ENCODE measurements at places on chromosomes 2 and 18.

DNA sequence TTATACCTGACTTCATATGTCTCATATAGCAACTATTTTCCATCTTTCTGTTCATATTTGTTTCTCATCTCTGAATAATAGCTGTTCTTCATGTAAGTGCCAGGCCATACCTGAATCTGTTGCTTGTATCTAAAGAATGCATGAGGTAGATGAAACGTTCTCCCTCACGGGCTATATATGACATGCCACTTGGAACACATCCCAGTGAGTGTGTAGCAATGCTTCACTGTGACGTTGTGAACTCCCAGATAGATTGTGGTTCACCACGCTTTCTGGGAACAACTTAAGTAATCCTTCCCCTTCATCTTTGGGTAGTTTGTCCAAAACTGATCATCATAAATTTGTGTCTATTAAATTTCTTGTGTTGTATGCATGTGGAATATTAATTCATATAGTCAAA, 60.1 kb downstream of the RDH14 start:
- no peak for DNase-seq

- no peak for DNase-seq
Observed at GRCh38 chr2:172093416-172094293, 8.3 kb downstream of the DLX1 start.

DNA sequence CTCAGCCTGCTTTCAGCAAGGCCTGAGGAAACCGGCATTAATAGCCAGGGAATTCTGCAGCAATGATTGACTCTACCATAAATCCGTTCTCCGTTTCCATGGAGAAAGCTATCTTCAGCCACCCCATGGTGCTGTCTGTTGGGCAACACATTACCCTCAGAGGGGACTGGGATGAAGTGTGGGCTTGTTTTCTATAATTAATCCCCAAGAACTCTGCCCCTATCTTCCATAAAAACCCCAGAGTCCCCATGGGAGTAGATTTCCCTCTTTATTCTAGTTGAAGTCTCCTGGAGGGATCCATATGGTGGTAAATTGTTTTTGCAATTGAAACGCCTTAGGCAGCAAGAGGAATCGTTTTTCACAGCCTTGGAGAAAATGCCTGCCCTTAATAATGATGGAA, 9.2 kb downstream of the G6PC2 start:
- DNase-seq = no peak

GRCh38 chr2:136286423-136286822, 168.5 kb upstream of the CXCR4 start:
- DNase-seq = no peak

DNA sequence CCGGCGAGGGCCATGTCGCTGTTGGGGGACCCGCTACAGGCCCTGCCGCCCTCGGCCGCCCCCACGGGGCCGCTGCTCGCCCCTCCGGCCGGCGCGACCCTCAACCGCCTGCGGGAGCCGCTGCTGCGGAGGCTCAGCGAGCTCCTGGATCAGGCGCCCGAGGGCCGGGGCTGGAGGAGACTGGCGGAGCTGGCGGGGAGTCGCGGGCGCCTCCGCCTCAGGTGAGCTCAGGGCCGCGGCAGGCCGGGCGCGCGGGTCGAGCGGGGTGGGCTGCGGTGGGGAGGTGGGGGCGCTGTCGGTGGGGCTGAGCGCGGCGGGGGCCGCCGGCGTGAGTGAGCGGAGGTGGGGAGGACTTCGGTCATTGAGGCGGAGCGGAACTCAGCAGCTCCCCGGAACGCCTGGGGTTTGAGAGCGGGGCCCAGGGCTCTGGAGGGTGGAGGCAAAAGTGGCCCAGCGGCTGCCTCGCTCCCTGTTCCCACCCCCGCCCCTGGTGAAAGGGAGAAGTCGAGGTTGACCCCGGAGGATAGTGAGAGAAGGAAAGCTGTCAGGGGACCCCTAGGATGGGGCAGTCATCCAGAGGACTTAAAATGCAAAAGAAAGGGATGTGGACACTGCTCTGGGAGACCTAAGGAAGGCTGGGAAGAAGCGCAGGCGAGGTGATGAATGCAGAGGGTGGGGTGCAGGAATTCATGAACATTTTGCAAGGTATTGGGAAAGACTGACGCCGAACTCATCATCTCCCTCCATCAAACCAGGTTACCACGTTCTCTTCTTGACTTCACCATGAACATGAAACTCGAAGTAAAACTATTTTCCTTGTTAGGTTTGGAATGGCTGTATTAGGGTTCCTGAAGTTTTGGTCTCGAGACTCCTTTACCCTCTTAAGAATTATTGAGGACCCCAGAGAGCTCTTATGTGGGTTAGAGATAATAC, 633 bp downstream of the MALT1 start:
- no peak for DNase-seq

GRCh38 chr2:54955358-54956110, 94.7 kb downstream of the RTN4 start:
- no peak for DNase-seq

- no peak for DNase-seq
Observed at GRCh38 chr2:85156153-85156552, 23.0 kb downstream of the TCF7L1 start.

DNA sequence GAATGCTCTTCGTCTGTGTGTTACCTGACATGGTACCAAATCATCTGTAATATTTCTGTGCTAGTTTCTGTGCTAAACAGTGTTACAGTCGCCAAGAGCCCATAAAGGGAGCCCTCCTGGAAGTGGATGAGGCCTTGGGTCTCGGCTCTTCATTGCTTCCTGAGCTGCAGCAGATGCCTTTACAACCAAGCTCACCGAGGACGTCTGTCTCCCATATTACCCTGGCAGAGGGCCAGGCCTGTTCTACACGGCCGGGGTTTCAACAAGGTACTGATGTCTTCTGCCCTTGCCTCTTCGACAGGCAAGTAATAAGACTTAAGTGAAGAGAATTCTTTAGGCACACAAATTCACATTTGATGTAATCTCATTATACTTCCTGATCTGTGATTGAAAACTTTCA, 16.8 kb downstream of the RPL31 start:
- DNase-seq = no peak

GRCh38 chr2:240874715-240875227, 6.1 kb downstream of the AGXT start:
- DNase-seq = no peak

GRCh38 chr2:103789381-103790095, 1027.7 kb downstream of the TMEM182 start:
- peak; percentile 88 for DNase-seq

GRCh38 chr2:41116106-41116797, 664.4 kb upstream of the SLC8A1 start:
- DNase-seq = no peak

- no peak for DNase-seq
Observed at GRCh38 chr2:58030771-58031170, 15.8 kb upstream of the VRK2 start.

DNA sequence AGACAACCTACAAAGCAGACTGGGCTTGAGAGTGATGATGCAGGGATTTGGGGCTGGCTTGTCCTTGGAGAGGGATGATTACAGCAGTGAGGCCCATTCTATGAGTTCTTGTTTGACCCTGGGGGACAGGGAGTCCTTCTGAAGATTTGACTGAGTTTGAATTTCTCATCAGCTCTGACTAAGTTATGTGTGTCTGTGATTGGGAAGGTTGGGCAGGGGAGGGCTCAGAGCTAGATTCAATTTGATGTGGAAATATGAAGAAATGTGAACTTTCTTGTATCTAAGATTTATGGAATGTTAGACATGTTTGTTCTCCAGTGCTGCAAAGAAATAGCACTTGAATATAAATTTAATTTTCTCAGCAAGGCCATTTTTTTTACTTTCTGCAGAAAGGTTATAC, 19.9 kb upstream of the IL1R2 start:
- no peak for DNase-seq

- DNase-seq = no peak
Observed at GRCh38 chr18:33605250-33605649, 27.2 kb downstream of the ASXL3 start.

DNA sequence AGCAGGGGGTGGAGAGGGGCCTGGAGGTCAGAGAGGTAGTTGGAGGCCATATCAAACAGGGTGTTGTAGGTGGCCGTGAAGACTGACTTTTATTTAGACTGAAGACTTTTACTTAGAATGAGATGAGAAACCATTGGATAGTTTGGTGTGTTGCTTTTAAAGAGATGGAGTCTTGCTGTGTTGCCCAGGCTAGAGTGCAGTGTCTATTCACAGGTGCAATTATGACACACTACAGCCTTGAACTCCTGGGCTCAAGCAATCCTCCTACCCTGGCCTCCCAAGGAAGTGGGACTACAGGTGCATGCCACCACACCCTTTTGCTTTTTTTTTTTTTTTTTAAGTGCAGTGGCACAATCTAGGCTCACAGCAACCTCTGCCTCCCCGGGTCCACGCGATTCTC, 2.5 kb upstream of the LRPPRC start:
- DNase-seq = no peak

GRCh38 chr2:237568121-237568660, 1.8 kb downstream of the PRLH start:
- DNase-seq = no peak

DNA sequence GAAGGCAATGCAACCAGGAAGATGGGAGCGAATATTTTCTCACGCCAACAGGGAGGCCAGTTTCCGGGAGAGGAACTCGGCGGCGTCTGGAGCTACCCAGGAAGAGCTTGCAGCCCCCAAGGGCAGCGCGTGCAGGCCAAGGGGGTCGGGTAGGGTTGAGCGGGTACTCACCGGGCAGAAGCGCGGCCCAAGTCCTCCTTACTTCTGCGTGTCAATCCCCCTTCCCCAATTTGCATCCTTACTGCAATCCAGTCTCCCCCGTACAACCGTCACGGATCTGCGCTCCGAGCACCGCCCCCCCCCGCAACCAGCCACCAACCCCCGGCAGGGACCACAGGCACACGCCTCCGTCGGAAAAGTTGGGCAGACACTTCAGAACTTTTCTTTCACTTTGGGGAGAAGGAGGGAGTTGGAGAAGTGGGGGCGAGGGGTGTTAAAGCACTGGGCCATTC, 1.3 kb downstream of the ATP8B1 start:
- peak; percentile 6 for DNase-seq

DNA sequence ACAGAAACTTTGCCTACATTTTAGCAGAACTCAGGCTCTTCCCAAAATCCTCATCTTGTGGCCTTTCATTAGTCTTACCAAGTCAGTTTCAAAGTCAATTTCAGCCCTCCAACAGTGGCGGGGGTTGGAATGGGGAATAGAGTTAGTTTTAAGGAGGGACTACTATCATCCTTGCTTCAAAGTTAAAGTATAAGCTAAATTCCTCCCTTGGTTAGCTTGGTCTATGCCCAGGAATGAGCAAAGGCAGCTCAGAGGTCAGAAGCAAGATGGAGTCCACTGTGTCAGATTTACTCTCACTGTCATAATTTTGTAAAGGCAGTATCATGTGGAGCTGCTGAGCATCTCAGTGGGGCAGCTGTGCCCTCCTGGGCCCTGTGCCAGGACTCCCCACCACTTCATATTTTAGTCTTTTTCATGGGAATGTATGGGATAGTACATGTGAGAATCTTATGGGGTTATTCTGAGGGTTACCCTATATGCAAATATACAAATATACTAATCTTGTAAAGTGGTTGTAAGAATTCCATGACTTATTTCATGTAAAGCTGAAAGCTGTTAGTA, 145.2 kb upstream of the MMADHC start:
- no peak for DNase-seq

GRCh38 chr2:8803658-8804379, 33.6 kb downstream of the KIDINS220 start:
- DNase-seq = no peak

Measured in neuronal stem cell (in vitro differentiated cells).